ENCODE measurements at places on chromosomes 2 and 18. TPM values are rescaled to one million over a fixed set of nuclear protein-coding genes. Genes with fewer than 3 reads are reported as not detected.
A peak's percentile ranks its signal among the peaks of the same experiment; 100 is the strongest.

- peak; percentile 84 for DNase-seq
- peaks cover 51% of the 10 kb centered on the region for H3K4me1 ChIP-seq
- no peak overlapping the region for H3K4me3 ChIP-seq
- H3K36me3 ChIP-seq: no peaks in the 10 kb centered on the region
Observed at GRCh38 chr2:203656522-203657287, 49.7 kb upstream of the CD28 start.

DNA sequence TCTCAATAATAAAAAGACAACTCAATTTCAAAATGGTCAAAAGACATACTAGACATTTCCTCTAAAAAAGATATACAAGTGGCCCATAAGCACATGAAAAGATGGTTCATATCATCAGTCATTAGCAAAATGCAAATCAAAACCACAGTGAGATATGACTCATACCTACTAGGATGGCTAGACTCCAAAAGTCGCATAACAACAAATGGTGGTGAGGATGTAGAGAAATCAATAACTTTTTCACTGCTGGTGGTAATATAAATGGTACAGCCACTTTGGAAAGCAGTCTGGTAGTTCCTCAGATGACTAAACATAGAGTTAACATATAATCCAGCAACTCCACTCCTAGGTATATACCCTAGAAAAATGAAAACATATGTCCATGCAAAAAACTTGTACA, 242.3 kb upstream of the NOL4 start:
- H3K36me3 ChIP-seq: no peaks in the 10 kb centered on the region
- peak; percentile 14 for DNase-seq
- H3K4me3 ChIP-seq: no peak overlapping the region
- no peaks in the 10 kb centered on the region for H3K27me3 ChIP-seq
- no peak overlapping the region for H3K27ac ChIP-seq
- peaks cover 10% of the 10 kb centered on the region for H3K4me1 ChIP-seq

HOXD9 gene
- total RNA-seq: not detected

DNA sequence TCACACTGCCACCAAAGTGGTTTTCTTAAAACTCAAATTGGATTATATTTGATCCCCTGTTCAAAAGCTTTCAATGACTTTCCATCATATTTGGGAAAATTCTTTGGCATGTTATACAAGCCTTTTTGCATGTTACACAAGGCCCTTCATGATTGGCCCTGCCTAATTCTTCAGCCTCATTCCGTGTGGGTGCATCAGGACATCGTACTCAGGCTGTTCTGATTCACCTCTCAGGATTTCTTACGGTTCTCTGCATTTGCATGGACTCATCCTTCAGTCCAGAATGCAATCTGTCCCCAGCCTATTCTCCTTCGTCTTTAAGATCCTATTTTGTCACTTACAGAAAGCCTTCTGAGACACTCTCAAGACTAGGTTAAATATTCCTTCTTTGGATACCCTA, 107.8 kb downstream of the LYPD1 start:
- no peak for DNase-seq
- H3K27ac ChIP-seq: no peak overlapping the region
- no peaks in the 10 kb centered on the region for H3K27me3 ChIP-seq

DNA sequence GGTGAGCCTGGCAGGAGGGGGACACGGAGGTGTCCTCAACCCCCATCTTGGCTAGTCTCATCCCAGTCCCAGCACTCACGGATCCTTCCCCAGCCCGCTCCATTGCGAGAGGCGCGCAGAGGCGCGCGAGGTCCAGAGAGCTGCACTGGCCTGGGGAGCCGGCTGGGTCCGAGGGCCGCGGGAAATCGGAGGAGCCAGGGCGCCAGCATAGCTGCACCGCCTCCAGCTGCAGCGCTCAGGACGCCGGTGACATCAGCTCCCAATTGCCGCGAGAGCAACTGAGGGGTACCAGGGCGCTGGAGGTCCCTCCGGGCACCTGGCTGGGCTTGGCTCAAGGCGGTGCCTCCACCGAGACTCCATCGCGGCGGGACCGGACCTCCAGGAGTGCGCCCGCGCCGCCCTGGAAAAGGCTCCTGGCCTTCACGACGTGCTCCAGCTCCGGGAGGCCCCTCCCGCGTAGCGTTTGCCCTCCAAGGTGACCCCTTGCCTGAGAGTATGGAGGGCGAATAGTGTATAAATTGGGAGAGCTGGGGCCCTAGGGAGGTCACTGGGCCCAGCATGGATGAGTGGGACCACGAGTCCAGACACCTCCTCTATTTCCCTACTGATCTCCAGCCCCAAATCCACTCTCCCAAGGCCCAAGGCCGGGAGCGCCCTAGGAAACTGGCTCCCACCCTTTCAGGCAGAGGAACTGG, 5.5 kb downstream of the RTKN start:
- no peak overlapping the region for H3K4me3 ChIP-seq
- H3K36me3 ChIP-seq: peaks cover 33% of the 10 kb centered on the region
- DNase-seq: no peak
- H3K4me1 ChIP-seq: peaks cover 33% of the 10 kb centered on the region
- H3K27me3 ChIP-seq: no peaks in the 10 kb centered on the region
